ENCODE measurements at places on chromosomes 7 and 10.

DNA sequence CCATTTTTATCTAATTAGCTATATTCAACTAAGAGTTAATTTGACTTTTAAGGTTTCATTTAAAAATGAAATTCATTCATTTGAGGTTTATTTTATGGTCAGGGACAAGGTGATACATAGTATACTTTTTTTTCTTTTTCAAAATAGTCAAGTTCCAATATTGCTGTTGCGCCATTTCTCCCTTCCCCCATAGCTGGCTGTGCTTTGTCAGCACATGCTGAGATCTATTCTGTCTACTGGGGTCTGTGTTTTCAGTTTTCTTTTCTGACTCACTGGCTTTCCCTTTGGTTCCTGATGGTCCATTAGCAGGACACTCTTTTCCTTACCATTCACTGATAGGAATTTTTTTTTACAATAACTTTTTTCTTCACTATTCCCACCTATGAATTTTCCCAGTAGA lies 336.4 kb upstream of the TMEM229A start:
- H3K27ac ChIP-seq: no peak overlapping the region
- H3K4me1 ChIP-seq: no peaks in the 10 kb centered on the region
- no peaks in the 10 kb centered on the region for H3K36me3 ChIP-seq
- no peaks in the 10 kb centered on the region for H3K27me3 ChIP-seq
- no peak overlapping the region for H3K4me3 ChIP-seq
- no peak for DNase-seq

DNA sequence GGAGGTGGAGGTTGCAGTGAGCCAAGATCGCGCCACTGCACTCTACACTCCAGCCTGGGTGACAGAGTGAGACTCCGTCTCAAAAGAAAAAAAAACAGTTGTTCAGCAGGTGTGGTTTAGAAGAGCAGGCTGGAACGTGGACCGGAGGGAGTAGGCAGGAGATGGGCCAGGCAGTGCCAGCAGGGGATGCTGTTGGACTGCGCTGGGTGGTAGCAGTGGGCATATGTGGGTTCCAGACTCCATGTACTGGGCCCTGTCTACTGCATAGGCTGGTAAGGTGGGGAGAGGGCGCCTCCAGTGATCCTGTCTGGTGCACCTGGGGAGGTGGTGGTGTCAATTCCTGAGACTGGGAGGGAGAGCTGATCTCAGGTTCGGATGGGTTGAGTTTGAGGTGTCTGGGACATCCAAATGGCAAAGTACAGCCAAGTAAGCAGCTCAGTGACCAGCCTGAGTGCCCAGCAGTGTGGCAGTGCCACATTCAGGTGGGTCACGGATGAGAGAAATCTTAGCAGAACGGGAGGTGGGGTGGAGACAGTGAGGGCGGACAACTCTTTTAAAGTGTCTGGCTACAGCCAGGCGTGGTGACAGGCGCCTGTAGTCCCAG lies 25.9 kb downstream of the SFXN4 start:
- H3K27me3 ChIP-seq: no peaks in the 10 kb centered on the region
- no peak overlapping the region for H3K27ac ChIP-seq
- H3K36me3 ChIP-seq: no peaks in the 10 kb centered on the region

DNA sequence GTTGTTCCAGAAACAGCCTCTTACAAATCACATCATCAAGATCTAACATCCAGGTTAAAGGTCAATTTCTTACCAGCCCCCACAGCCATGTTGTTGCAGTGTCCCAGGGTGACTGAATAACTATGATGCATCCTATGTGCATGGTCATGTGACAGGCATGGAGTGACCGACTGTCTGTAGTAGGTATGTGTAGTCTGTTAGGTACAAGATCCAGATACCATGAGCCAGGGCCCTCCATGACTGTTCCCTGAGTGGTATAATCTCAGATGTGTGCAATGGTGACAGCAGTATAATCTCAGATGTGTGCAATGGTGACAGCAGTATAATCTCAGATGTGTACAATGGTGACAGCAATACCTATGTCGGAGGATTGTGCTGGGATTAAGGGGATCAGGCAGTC lies 8.8 kb downstream of the CDHR3 start:
- no peaks in the 10 kb centered on the region for H3K4me1 ChIP-seq
- H3K36me3 ChIP-seq: no peaks in the 10 kb centered on the region
- H3K27me3 ChIP-seq: no peaks in the 10 kb centered on the region
- no peak overlapping the region for H3K27ac ChIP-seq

DNA sequence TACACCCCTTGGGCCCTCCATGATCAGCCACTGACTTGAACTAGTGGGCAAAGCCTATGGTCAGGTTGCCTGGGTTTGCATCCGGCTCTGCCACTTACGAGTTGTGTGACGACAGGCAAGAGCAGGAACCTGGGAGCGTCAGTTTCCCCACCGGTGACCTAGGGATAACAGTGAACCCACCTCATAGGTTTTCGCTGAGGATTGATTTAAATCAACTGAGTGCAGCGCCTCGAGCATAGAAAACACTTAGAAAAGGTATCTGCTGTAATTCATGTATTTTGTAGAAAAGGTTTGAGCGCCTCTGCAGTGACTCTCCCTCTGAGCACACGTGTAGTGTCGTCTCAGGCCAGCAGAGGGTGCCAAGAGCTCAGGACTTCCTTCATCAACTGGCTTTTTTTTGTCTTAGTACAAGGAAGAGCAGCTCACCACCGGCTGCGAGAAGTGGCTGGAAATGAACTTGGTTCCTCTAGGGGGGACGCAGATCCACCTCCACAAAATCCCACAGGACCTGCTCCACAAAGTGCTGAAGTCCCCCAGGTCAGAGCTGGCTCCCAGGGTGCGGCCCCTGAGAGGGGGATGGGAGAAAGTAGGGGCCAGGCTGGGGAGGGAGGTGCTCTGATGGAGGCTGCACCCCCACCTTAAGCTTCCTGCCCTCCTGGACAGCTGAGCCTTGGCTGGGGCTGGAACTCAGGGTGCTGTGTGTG lies 27.7 kb downstream of the BTBD16 start:
- H3K27me3 ChIP-seq: no peaks in the 10 kb centered on the region
- no peaks in the 10 kb centered on the region for H3K36me3 ChIP-seq
- no peaks in the 10 kb centered on the region for H3K4me1 ChIP-seq
- H3K27ac ChIP-seq: no peak overlapping the region
- peak; percentile 79 for DNase-seq

DNA sequence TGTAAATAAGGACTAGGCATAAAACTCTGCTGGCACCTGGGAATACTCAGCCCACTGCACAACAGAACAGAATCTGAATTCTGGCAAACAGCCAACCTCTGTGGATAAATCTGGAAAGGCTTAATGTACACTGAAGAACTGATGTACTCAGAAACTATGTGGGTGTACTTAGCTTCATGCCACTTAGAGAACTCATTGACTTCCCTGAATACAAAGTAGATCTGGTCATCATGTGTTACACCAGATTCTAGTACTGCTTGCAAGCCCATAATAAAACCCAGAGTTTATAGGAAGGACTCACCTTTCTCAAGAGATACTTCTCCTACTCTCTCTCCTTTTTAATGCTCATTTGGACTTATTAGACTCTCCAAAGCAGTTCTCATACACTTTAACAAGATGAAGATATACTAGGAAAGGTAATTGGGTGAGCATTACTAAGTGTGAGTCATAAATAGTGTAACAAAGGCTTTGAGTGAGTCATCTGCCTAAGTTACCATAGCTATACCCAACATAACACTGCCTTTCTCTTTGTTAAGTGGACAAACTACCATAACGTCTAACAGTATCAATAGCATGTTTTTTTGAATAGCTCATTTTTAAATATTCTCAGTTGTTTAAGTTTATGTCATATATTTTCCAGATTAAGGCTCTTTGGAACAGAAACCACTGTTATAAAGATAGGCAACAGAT lies 309.1 kb downstream of the MDFIC start:
- no peak overlapping the region for H3K4me3 ChIP-seq
- H3K27ac ChIP-seq: no peak overlapping the region
- no peaks in the 10 kb centered on the region for H3K4me1 ChIP-seq
- no peak for DNase-seq
- H3K27me3 ChIP-seq: no peaks in the 10 kb centered on the region
- no peaks in the 10 kb centered on the region for H3K36me3 ChIP-seq

DNA sequence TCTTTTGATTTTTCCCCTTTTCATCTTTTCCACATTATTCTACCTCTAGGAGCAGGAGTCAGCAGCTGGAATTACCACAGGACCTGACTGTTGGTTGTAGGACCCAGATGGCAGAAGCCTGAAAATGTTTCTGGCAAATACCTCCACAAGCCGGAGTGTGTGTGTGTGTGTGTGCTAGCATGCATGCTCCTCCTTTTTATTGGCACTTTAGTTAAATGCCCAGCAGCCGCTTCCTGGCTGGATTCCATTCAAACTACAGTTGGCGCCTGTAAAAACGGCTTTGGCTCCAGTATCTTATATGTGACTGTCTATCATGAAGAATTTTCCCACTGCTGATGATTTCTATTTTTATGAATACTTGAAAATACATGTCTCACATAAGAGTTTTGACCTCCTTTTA lies 319.7 kb upstream of the SP4 start:
- no peak overlapping the region for H3K27ac ChIP-seq
- no peak for DNase-seq
- no peaks in the 10 kb centered on the region for H3K27me3 ChIP-seq
- no peaks in the 10 kb centered on the region for H3K4me1 ChIP-seq
- no peaks in the 10 kb centered on the region for H3K36me3 ChIP-seq

- no peaks in the 10 kb centered on the region for H3K27me3 ChIP-seq
- H3K4me1 ChIP-seq: no peaks in the 10 kb centered on the region
- DNase-seq: no peak
- H3K27ac ChIP-seq: peak overlapping the region; percentile 60
- H3K4me3 ChIP-seq: no peak overlapping the region
- H3K36me3 ChIP-seq: no peaks in the 10 kb centered on the region
Measured at GRCh38 chr7:2444476-2444875, 31.7 kb downstream of the GRIFIN start.

GRCh38 chr10:122021379-122021778 lies 32.4 kb downstream of the TACC2 start:
- no peak overlapping the region for H3K27ac ChIP-seq
- H3K4me1 ChIP-seq: no peaks in the 10 kb centered on the region
- no peak overlapping the region for H3K4me3 ChIP-seq
- no peaks in the 10 kb centered on the region for H3K36me3 ChIP-seq

- no peaks in the 10 kb centered on the region for H3K27me3 ChIP-seq
- H3K4me3 ChIP-seq: peak overlapping the region; percentile 88
- peak; percentile 45 for DNase-seq
- no peaks in the 10 kb centered on the region for H3K4me1 ChIP-seq
- H3K27ac ChIP-seq: peak overlapping the region; percentile 94
Measured at GRCh38 chr7:103075337-103075918, 488 bp downstream of the ARMC10 start.

DNA sequence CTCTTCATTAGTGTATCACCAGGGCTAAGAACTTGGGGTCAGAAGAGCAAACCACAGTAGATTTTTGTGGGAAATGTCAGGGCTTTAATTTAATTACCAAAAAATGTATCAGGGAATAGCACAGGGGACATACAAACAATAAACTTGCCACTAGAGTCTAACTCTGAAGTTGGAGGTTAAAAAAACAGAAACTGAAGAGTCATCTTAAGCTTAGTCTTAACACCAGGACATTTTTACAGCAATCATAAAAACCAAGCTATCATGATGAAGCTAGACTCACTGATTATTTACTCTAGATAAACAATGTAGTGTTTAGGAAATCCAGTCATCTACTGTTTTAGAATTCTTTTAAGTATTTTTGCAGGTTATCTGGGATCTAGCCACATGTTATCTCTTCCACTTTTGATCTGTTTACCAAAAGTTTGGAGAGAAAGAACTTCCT lies 48.4 kb upstream of the GLI3 start:
- no peak overlapping the region for H3K27ac ChIP-seq
- DNase-seq: no peak
- H3K4me3 ChIP-seq: no peak overlapping the region
- no peaks in the 10 kb centered on the region for H3K4me1 ChIP-seq
- no peaks in the 10 kb centered on the region for H3K27me3 ChIP-seq
- H3K36me3 ChIP-seq: no peaks in the 10 kb centered on the region

DNA sequence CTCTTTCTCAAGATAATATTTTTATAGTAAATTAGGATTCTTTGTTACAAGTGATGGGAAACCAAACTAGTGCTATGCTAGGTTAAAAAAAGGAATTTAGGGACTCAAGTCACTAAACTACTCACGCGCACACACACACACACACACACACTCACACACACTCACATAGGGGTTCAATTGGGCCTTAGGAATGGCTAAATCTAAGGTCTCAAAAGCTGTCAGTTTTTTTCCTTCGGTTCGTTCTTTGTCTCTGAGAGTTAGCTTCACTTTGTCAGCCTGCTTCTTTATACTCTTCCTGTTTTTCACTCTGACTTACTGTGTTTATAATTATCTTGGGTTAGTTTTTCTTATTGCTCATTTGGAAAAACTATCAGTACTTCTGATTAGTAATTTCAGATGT lies 138.9 kb downstream of the ADK start:
- H3K27me3 ChIP-seq: no peaks in the 10 kb centered on the region
- H3K4me3 ChIP-seq: peak overlapping the region; percentile 9
- H3K27ac ChIP-seq: peak overlapping the region; percentile 74
- no peaks in the 10 kb centered on the region for H3K4me1 ChIP-seq
- no peaks in the 10 kb centered on the region for H3K36me3 ChIP-seq

DNA sequence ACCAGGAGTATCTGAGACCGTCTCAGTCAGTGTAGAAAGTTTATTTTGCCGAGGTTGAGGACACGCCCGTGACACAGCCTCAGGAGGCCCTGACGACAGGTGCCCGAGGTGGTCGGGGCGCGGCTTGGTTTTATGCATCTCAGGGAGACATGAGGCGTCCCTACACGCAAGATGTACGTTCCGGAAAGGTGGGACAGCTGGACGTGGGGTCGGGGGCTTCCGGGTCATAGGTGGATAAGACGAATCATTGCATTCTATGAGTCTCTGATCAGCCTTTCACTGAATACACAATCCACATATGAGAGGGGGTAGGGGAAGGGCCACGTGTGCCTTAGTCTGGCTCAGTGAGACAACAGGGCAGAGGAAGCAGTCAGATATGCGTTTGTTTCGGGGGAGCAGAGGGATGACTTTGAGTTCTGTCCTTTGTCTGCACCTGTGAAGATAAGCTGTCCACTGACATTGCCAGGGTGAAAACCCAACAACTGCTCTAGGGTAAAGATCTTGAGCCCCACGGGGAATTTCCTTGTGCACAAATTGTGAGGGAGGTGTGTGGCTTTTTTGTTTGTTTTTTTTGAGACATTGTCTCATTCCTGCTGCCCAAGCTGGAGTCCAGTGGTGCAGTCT lies 66.2 kb downstream of the DNAJB6 start:
- no peaks in the 10 kb centered on the region for H3K4me1 ChIP-seq
- no peak for DNase-seq
- H3K27me3 ChIP-seq: no peaks in the 10 kb centered on the region
- no peaks in the 10 kb centered on the region for H3K36me3 ChIP-seq

DNA sequence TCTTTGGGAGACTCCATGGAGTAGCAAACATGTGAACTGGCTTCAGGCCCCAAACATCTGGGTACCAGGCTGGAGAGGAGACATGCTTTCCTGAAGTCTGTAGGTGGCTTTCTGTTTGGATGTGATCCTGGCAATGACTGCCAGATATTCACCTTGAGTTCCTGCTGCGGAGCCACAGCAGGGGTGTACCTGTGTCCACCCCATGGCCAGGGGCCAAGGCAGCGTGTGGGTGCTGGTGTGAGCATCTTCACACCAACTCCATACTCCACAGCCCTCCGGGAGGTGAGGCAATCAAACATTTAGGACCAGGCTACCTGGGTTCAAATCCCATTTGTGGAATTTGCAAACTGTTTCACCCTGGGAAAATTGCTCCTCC lies 113.0 kb downstream of the ADCY1 start:
- no peaks in the 10 kb centered on the region for H3K36me3 ChIP-seq
- H3K27me3 ChIP-seq: no peaks in the 10 kb centered on the region
- no peak overlapping the region for H3K27ac ChIP-seq
- no peaks in the 10 kb centered on the region for H3K4me1 ChIP-seq
- no peak for DNase-seq

Measured in uterus (tissue), 4 donors.